ENCODE measurements at places on chromosomes 5 and 9.

DNA sequence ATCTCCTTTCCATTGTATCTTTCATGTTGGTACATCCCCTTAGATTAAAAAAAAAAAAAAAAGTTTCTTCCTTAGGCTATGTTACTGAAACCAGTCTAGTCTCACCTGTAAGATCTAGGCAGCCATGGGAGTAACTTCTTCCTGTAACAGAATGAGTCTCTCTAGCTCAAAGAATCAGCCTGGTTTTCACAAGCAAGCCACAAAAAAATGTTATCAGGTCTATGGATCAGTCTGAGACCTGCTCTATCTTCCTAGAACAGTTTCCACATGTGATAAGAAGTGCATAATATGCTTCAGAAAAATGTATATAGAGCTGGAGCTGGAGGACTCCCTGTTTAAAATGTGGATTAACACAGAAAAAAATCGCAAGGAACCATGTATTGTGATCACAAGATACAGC, 53.8 kb downstream of the ARRDC3 start:
- DNase-seq, result no peak

- no peak for DNase-seq
Measured at GRCh38 chr9:96006296-96006879, 130.9 kb downstream of the ERCC6L2 start.

- DNase-seq, result no peak
Measured at GRCh38 chr5:160956051-160956450, 104.0 kb upstream of the ATP10B start.

- no peak for DNase-seq
Measured at GRCh38 chr5:87774804-87775203, 362.1 kb upstream of the CCNH start.

DNA sequence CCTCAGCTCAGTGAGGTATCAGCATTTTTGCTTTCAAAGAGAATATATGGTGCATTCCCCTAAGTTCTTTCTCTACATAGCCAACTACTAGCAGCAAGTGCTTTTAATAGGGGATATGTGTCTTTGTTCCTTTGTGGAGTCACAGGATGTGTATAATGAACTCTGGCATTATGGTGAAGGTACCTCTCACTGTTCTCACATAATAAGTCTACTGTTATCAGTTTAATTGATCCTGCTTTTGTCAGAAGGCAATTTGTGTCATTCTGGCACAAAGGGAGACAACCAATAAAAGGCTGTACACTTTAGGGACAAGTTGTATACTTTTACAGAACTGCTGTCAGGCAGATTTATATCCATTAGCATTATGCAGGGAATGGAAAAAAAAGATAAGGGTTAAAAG, 531.4 kb upstream of the RIOK2 start:
- DNase-seq, result no peak

GRCh38 chr5:58191443-58191842, 268.4 kb downstream of the PLK2 start:
- DNase-seq, result no peak

DNA sequence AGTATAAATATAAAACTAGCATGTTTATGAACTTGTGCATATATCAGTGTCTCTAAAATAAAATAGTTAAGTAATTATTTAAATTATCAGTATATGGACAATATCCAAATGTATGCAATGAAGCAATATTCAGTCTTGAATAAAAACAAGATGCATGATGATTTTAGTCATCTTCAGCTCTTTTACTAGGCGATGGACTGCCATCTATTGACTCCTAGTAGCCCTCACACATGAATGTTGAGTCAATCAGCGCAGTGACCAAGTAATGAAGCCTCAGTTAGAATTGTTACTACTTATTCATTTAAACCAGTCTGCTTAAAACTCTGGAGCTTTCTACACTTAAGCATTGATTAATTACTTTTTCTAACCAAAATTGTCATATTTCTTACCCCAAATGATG, 92.9 kb upstream of the GRHPR start:
- no peak for DNase-seq

- DNase-seq, result no peak
Measured at GRCh38 chr9:112005939-112006338, 109.3 kb downstream of the UGCG start.

- no peak for DNase-seq
Measured at GRCh38 chr5:67659288-67659687, 462.7 kb upstream of the CD180 start.

GRCh38 chr5:96569770-96570169, 92.4 kb upstream of the CAST start:
- DNase-seq, result no peak

GRCh38 chr5:176889321-176890280, 9.5 kb downstream of the HK3 start:
- DNase-seq, result no peak

- no peak for DNase-seq
Measured at GRCh38 chr9:91398926-91399325, 24.7 kb downstream of the NFIL3 start.

- no peak for DNase-seq
Measured at GRCh38 chr5:113202746-113203716, 226.4 kb downstream of the DCP2 start.

DNA sequence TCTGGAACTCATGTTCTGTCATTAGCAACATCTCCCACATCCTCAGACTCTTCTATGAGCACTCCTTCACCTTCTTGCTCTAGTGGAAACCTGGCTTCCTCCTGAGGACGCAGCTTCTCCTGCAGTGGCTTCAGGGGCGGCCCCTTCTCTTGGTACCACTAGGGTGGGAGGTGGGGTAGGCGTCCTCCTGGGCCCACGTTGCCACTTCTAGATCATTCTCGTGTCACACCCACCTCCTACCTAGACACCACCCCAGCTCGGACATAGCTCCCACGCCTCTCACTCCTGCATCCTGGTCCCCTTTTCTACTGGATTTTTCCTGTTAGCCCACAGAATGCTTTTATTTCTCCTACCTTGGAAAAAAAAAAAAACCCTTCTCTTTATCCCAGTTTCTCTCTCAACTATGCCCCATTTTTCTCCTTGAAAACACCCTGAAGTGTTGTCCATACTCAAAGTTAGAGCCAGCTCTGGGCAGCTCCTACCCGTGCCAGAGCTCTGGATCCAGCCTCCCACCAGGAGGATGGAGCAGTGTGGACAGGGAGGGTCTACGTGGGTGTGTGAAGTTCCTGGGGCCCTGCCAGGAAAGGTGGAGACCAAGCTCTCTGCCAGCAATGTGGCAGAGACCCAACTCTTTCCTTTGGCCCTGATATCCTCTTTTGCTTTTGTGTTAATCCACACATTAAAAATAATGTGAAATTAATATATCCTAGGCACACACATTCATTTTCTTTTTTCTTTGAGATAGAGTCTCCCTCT, 179.2 kb downstream of the HSPA4 start:
- no peak for DNase-seq

DNA sequence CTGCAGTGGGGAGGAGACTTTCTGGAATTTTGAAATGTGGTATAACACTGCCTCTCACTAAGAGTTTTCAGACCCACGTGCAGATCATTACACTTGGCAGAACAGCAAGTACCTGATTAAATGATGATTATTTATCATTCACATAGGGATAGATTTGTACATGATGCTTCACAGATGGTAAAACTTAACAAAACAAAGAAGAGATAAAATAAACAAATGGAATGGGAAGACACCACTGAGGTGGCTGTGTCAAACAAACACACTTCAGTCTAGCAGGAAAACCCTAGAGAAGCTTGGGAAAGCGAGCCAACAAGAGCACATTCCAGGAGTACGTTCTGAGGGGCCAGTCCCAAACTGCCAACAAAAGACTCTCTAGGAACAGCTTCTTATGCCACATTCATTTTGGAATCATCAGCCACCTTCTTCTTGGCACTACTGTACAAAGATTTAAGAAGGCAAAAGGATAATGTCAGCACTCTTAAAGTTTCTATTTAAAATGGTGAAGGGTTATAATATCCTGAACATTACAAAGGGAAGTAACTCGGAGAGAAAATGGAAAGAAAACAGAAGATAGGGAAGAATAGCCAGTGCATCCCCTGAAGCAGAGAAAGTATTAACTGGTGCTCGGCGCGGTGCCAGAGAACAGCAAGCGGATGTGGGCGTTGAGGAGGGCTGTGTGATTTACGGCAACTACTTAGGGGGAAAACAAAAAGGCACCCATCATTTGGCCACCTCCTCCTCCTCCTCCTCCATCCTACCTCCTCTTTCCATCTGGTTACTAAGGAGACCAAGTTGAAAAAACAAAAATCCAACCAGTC, 1.6 kb downstream of the MED27 start:
- DNase-seq, result no peak

DNA sequence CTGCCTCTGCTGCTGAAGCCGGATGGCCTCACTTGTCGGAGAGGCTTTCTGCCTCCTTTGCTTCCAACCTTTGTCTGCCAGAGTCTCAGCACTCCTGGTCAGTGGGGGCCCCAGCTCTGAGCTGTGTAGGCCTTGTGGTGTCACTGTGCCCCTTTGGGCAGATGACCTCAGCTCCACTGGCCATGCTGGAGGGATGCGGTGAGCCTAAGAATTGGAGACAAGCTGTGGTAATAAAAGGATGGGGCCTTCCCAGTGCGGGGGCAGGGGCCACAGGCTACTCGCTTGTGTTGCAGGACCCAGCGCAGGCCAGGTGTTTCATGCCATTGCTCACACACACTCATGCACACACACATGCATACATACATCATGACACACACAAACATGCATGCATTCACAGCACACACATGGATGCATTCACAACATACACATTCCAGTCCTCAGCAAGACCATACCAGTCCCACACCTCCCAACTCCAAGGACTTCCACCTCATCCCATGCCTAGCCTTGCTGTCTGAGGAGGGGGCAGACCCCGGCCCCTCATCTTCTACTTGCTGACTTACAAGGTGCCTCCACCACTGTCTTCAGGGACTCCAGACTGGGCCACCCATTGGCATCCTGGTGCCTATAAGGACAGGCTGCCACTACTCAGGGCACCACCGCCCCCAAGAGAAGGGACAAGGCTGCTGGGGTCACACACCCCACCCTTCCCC, 237.7 kb downstream of the SYK start:
- DNase-seq, result no peak

DNA sequence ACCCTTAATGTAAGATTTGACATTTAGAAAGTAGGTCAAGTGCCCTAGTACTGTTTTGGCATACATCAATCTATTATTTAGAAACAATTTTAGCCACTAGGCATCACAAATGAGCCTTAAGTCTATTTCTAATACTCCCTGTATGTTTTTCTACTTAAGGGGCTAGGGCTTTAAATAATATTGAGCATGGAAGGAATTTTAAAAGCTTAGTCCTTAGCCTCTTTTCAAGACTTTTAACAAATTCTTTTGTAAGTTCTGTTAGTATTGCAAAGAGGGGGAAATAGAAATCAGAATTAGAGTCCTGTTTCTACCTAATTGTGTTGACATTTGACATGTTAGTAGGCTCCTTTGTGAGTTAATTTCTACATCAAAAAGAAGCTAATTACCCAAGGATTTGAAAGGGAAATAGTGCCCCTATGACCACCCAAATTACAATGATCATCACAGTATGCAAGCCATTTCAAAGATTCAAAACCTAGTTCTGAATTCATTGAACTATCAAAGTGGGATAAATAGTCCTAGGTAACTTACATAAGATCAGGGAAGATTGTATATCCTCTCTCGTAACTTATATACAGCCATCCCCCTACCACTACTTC, 647.8 kb upstream of the ACO1 start:
- DNase-seq, result no peak

DNA sequence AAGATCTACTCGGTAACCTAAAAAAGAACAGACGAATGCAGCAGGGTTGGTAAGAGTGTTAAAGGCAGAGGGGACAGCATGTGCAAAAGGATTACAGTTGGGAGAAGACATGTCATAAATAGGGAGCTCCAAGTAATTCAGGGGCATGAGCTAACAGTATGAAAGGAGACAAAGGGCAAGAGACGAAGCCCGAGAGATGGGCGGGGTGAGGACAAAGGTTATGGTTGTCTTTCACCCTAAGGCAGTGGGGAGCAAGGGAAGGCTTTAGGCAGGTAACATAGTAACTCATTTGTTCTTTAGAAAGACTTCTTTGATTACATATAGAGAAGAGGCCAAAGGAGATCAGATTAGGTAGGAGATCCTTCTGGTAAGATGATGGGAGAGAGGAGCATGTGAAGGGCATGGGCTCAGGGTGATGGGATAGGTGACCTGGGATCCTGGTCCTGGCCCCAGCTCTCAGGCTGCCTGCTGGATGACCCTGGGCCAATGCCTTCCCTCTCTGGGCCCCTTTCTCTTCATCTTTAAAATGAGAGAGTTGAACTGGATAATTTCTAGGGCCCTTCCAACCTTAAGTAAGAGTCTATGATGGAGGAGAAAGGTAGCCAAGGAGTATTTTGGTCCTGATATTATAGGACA, 19.5 kb downstream of the MORN5 start:
- DNase-seq, result no peak

DNA sequence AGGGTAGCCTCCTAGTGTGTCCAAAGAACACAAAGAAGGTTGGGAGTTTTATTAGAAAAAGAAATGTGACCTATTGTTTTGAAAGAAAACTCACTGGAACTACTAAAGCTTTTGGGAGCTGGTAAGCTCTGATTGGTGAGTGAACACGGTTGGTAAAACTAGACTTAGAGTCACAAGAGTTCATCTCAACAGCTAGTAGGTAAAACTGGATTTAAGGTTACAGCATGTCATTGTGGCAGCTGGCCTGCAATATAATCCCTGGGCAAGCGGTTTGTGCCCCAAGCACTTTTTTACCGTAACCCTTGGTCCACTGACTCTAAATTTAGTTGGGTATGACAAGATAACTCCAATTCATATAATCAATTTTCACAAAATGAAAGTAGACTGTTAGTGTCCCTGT, 47.4 kb downstream of the UBAP2 start:
- no peak for DNase-seq

DNA sequence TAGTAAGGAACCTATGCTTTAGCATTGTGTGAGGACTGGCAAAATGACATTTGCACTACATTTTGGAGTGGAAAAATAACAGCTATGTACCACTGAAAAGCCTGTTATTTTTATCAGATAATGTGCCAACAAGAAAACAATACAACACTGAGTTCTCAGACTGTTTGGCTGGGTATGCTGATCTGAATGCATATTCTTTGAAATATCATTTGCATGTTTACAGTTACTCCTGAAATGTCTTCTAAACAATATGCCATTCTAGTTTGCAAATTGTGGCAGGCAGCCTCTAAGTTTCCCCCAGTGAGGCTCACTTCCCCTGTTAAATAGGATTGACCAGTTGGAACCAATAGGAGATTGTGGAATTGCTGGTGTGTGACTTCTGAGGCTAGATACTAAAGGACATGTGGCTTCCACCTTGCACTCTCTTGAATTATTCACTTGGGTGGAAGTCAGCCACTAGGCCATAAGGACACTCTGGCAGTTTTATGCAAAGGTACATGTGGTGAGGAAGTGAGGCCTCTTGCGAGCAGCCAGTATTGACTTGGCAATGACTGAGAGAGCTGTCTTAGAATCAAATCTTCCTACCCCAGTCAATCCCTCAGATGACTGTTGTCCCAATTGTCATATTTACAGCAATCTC, 250.4 kb upstream of the PCSK5 start:
- DNase-seq, result no peak

DNA sequence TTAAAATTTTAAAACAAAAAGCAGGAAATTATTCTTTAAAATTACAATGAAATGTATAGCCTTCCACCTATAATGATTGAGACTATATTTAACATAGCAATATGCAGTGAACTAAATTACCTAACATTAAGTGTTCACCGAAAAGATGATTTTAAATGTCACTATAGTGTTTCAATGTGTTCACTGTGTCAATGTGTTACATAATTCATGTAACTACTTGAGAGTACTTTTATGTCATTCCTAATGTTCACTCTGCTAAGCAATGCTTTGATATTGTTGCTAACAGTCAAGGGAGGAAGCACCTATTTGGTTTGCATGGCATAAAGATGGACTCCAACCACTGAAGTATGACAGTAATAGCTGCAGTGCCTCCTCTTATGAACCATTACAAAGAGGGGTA, 629.8 kb upstream of the C9orf72 start:
- DNase-seq, result no peak

- DNase-seq, result no peak
Measured at GRCh38 chr5:122183098-122183787, 53.9 kb downstream of the ZNF474 start.

Data from T-helper 17 cell (primary cell).